HFFc6 (cell line): ENCODE measurements at places on chromosomes 13 and 19.

DNA sequence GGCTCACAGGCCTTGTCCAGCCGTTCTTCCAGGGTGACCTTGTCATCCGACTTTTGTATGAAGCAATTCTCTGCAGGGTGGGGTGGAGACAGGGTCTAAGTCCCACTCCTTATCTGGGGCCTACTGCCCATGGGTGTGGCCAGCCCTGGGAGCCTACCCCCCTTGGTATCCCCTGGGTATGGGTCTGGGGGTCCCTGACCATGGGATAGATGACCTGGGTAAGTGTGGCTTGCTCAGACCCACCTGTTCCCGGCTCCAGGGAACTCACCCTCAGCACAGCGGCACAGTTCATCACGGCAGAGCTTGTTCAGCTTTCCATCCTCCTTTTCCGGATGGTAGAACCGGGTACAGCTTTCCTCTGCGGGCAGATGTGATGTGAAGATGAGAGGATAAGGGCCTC is 9.2 kb upstream of the TNFSF14 start:
- no peak for DNase-seq

DNA sequence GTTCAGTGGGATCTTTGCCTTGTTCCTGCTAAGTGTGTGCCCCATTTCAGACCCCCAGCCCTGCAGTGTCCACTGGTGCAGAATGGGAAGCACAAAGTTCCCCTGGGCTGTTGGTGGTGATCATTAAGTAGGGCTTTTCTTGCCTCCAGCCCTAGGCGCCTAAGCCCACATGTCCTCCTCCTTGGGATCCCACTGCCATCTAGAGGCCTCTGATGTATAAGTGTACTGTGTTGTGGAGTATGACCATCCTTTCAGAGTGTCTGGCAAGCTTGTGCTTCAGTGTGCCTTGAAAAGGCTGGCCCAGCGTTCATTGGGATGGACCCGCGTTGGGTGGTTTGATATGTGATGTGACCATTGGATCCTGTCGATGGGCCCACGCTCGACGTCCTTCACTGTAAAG is 71.2 kb downstream of the WASF3 start:
- DNase-seq: peak; percentile 45

- no peak for DNase-seq
Observed at GRCh38 chr13:20787180-20787579, 13.4 kb upstream of the EEF1AKMT1 start.

- peak; percentile 88 for DNase-seq
Observed at GRCh38 chr13:73803997-73804396, 330.2 kb downstream of the KLF12 start.

GRCh38 chr13:82248762-82249161 is 1633.5 kb downstream of the SLITRK1 start:
- no peak for DNase-seq

DNA sequence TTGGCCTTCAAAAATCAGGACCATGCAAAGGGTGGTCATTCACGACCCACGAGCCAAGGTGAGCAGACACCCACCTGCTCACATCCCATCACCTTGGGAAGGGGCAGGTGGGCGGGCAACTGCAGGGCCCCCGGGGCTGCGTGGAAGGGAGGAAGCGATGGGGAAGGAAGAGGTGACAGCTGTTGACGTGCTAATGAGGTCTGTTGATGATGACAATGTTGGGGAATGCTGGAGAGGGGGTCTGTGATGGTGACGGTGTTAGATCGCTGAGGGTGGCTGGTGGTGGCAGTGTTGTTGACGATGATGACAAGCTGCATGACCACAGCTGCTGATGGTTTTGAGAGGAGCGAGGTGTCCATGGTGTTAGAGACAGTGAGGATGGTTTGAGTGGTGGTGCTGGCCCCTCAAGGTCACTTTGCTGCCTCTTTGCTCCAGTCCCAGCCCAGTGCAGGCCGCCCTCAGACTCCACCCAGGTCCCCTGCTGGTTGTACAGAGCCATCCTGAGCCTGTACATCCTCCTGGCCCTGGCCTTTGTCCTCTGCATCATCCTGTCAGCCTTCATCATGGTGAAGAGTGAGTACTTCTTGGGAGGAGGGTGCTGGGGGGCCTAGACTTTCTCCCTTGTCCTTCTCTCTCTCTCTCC is 900 bp downstream of the MCEMP1 start:
- DNase-seq: no peak

- no peak for DNase-seq
Observed at GRCh38 chr19:1232652-1233072, 5.1 kb downstream of the CBARP start.

GRCh38 chr19:15923702-15924101 is 10.6 kb downstream of the CYP4F11 start:
- DNase-seq: no peak

DNA sequence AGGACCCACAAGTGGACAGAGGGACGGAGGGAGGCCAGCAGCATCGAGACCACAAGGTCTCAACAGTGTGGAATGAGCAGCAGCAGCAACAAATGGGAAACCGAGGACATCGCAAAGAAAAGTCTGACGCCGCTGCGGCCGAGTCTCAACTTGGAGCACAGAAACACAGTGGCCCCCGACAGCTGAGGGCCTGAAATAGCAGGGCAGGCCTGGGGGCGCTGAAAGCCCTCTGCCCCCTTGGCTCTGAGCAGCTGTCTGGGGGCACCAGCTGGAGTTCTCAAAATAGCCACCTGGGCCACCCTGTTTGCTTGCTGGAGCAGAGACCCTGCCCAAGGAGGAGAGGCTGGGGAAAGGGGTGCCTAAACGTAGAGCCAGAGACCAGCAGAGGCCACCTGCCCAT is 5.9 kb upstream of the ISYNA1 start:
- DNase-seq: no peak

GRCh38 chr19:43316591-43317319 is 36.7 kb upstream of the CD177 start:
- no peak for DNase-seq

- DNase-seq: no peak
Observed at GRCh38 chr13:34381228-34381627, 560.8 kb upstream of the NBEA start.

DNA sequence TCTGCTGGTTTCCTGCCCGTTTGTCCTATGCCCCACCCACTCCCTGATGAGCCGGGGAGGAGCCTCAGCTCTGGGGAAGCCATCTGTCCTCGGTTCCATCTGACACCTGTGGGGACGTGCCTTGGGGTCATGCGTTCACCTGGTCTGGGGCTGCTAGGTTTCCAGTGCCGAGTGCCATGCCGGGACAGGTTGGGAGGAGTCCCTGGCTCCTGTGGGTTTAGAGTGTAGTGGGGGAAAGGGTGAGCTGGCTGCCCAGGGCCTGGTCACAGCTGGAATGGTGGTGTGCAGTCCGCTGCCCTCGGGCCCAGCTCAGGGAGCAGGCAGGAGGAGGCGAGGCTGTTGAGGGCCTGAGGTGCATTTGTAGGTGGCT is 2.5 kb downstream of the KDM4B start:
- no peak for DNase-seq

DNA sequence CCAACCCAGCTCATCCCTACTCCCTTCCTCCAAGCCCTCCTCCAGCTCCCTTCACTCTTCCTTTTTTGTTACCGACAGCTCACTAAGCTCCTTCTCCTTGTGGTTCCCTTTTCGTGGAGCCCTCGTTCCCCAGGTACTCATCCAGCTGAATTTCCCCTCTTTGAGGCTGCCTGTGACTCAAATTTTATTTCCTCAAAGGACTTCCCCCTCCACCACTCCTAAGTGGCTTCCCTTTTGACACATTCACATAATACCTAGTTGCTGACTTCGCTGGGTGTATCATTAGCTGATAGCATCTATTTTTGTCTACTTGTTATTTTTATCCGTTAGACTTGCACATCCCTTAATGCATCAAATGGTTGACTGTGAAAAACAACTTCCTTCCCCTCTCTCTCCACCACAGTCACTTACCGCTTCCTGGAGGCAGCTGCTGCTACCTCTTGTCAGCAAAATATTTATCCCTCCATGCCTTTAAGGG is 14.5 kb downstream of the FFAR2 start:
- DNase-seq: peak; percentile 0

DNA sequence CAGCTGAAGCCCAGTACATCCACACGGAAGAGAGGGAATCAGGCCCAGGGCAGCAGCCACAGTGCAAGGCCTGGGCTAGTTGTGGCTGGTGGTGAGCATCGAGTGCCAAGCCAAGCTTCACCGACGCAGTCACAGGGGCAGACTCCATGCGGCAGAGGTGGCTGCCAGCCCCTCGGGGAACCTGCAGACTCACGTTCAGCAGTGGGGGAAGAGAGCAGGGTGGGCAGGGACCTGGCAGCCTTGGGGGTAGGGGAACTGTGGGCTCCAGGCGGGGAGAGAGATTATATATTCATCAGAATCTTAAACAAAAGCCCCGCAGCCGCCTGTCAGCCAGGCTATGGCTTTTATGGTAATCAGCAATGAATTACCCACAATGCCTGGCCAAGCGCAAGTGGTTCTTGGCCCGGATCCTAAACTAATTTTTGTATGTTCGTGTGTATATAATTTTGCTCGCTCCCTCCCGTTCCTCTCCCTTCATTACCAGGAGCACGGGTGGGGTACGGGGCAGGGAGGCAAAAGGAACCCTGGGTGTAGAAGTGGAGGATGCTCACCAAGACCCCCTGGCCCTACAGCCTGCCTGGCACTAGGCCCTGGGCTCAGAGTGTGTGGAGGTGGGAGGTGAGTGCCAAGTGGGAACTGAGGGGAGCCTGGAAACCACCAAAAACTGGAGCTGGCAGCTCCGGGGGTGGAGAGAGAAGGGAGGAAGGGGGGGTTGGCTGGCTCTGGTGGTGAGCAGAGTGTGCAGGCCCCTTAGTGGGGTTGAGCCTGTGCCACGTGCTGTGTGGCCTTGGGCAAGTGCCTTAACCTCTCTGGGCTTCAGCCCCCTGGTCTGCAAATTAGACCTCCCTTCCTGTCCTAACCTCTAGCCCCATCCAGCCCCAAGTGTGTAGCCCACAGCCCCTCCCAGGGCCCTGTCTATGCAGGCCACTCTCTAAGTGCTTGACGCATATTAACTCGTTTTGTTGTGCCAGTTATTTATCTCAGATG is 31.9 kb downstream of the PTPRS start:
- no peak for DNase-seq

DNA sequence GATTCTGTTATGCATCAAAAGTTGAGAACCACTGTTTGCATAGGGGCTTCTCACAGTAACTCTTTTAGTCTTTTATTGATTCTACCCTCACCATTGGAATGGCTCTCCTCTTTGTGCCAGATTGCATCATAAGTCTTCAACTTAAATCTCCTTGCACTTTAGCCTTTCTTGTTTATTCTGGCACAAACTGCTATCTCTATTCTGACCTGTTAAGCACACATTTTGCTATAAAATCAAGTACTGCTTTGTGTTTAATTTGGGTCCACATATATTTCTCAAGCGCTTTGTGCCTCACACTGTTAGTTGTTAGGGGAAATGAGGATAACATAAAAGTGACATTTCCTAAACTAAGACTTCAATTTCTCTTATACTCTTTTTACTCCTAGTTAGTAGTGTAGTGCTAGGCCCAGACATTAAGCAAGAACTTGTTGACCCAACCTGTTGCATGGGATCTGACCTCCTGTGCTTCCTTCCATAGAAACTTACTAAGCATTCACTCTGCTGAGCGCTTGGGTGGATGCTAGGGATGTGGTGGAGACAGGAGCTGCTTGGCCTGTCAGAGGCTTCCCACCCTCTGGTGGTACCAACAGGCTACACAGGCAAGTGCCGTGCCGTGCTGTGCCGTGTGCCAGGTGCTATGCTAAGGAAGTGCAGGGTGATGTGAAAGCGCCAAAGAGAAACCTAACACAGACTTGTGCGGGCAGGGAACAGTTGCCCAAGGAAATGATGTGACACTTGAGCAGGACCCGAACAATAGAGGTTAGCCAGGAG is 1.2 kb downstream of the UTP14C start:
- DNase-seq: no peak

- no peak for DNase-seq
Observed at GRCh38 chr19:35141837-35142605, 1.0 kb upstream of the FXYD7 start.

GRCh38 chr13:74134777-74135325 is 647 bp upstream of the KLF12 start:
- DNase-seq: no peak

DNA sequence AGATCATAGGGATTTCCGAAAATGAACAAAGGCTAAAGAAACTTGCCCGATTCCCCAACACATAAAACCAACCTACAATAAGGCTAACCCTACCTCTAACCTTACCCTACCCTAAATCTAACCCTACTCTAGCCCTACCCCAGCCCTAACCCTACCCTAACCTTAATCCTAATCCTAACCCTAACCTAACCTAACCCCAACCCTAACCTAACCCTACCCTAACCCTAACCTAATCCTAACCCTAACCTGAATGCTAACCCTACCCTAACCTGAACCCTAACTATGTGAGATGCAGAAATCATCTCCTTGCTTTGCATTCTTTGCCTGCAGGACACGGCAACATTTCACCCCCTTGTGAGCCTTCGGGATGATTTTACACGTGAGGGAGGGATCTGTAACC is 67.6 kb upstream of the SOX1 start:
- DNase-seq: no peak

- DNase-seq: no peak
Observed at GRCh38 chr19:53507523-53508442, 30.2 kb upstream of the ZNF331 start.

DNA sequence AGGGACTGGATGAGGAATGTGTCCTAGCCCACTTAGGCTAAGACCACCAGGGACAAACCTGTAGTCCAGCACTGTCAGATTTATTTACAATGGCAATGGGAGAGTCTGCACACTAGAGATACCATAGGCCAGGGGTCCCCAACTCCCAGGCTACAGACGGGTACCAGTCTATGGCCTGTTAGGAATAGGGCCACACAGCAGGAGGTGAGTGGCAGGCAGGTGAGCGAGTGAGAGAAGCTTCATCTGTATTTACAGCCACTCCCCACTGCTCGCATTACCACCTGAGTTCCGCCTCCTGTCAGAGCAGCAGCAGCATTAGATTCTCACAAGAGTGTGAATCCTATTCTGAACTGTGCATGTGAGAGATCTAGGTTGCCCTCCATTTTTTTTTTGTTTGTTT is 2.4 kb downstream of the THAP8 start:
- DNase-seq: no peak

GRCh38 chr13:59360108-59360507 is 803.6 kb downstream of the DIAPH3 start:
- DNase-seq: no peak

DNA sequence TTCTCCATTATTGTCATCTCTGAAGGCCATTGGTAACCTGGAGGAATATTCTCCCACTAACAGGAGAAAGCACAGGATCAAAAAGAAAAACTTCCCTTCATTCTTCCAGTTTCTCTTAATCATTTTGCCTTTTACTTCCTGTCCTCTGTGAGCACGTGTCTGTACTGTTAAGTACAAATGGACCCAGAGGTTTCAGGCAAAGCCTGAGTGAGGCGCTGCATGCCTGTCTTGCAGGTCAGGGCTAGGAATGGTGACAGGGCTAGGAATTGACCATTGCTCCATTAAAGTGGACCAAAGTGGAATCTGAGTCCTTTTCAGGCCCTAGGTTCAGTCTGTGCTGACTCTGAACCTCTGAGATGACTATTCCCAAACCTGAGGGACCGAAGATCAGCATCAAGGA is 326.7 kb downstream of the SHISA2 start:
- no peak for DNase-seq
